ENCODE measurements at places on chromosomes 4 and X. TPM values are rescaled to one million over a fixed set of nuclear protein-coding genes. Genes with fewer than 3 reads are reported as not detected.

DKK2 gene
- not detected for total RNA-seq

TRPC5OS gene
- total RNA-seq, result not detected

HSD17B10 gene
- total RNA-seq, result 178 TPM

PRKG2 gene
- 0.37 TPM for total RNA-seq

IL2RG gene
- not detected for total RNA-seq

ABHD18 gene
- total RNA-seq, result 3.6 TPM

ADGRL3 gene
- total RNA-seq, result 0.05 TPM

CDKL2 gene
- total RNA-seq, result 0.63 TPM

ZAR1 gene
- not detected for total RNA-seq

GC gene
- not detected for total RNA-seq

HEPH gene
- not detected for total RNA-seq

SH3BP2 gene
- 4.6 TPM for total RNA-seq

F9 gene
- not detected for total RNA-seq

CFAP47 gene
- 0.02 TPM for total RNA-seq

GABRE gene
- total RNA-seq, result 20.9 TPM

TMPRSS11B gene
- not detected for total RNA-seq

ADH4 gene
- total RNA-seq, result not detected

GRIA2 gene
- total RNA-seq, result not detected

TASL gene
- total RNA-seq, result not detected

GAGE12J gene
- total RNA-seq, result not detected

SPANXN3 gene
- total RNA-seq, result not detected

RTL5 gene
- 2.9 TPM for total RNA-seq

FAM241A gene
- 0.76 TPM for total RNA-seq

PRDM5 gene
- 2.7 TPM for total RNA-seq

All from A549 treated with Hydrocortisone at 1 μM for 4 hours (cell line).